ENCODE measurements at places on chromosomes 2 and 18.

DNA sequence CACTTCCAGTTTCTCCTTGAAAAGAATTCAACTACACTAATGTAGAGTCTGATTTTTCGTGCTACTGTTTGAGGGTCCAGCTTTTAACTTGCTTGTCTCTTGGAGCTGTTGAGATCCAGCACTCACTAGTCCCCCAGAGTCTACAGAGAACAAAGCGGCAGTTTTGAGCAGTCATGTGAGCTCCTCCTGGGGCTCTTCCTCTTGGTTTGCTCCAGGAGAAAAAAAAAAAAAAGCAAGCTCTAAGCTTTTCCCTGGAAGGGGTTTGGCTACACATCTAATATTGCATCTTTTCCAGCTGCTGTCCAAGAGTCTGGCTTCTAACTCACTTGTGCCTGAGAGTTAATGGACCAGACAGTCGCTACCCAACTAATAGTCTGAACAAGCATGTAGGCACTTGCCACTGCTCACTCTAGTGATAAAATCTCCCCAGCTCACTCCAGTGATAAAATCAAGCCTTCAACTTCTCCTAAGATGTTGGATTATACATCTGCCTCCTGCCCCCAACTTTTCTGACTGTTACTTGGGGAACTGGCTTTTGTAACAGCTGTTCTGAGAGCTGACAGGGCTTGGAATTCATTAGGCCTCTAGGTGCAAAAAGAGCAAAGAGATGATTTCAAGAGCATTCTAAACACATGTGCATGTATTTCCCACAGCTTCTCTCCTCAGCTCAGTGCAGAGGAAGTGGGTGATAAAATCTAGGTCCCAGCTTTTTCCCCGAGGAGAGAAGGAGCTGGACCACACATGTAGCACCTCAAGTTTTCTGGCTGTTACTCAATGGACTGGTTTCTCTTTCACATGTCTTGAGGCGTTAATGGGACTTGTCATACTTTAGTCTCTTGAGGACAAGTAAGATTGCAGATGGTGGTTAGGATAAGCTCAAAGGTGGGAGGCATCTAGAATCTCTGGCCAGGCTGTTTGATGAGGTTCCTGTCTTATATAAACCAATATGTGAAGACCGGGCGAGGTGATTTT is 750.5 kb downstream of the LRP1B start:
- no peak for DNase-seq

DNA sequence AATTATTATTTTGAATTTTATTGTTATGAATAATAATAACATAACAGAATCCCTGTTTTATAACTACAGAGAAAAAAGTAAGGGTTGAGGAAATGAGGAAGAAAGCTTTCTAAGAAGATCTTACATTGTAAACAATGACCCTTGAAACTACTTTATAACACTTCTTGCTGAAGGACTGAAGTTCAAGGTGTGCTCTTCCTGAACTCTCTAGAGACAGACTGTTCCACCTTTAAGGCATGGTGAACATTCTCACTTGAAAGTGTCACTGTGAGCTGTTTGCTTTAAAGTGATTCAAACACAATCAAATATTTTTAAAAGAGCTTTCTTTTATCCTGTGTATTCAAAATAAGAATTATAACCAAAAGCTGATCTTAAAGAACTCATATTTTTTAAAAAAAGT is 131.5 kb downstream of the DNAH7 start:
- DNase-seq, result no peak

DNA sequence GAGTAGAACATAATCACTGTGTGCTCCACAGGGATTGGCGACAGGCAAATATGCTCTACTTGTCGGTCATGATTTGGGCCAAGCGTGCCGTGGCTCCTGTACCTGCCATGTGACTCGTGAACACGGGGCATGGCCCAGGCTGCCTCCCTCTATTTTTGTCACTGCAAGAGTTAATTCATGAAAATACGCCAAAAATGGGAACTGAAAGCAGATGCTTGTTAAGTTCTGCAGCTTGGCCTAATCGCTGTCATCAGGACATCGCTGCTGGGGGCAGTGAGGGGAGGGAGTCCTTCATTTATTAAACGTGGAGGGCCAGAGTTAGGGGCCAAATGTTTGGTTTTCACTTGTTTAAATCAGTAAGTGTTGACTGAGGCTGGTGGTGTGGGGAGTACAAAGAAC is 177.8 kb downstream of the BCL2 start:
- no peak for DNase-seq

- no peak for DNase-seq
Observed at GRCh38 chr2:69985688-69986087, 24.3 kb upstream of the ASPRV1 start.

GRCh38 chr2:7604456-7604855 is 687.2 kb downstream of the RNF144A start:
- DNase-seq, result no peak

DNA sequence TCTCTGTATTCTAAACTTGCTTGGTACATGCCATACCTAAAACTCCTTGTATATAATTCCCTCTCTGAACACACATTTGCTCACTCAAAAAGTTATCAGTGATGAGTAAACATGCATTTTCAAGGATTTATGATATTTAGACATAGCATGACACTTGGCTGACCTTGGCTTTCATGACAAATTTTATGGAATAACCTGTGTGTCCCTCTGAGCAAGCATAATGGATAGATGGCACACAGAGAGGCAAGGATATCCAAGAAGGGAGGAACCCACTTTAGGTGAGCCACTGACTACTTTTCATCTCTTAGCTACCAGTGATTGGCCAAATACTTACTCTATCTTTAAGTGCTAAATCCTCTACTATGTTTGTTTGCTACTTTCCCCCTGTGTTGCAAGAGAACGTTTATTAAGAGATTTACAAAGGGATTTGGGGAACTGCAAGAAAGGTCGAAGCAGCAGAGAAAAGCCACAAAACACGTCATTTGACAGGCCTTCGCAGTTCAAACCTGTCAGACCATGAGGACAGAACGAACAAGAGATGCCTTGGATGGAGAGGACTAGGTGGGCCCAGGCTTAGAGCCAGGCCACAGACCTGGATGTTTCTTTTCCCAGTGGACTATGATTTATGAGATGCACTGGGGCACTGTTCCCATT is 379.9 kb downstream of the NBAS start:
- DNase-seq, result no peak

DNA sequence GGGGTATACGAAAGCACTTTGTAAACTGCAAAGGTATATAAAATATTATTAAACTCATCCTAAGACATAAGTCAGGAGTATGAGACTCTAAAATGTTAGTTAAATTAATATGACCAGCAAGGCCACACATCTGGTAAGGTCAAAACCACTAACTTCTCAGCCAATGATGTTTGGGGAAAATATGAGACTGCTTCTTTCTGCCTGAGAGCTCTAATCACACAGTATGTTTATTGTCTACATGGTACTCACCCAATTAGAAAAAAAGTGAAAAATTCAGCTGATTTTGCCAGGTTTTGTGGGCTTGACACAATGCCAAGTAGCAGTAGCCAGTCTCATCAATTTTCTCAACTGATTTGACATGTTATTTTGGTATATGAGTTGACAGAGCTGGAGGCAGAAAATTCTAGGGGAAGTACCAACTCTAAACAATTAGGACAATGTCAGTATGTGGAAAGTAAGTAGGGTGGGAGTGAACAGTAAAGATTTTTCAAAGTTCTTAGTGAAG is 87.3 kb downstream of the ALK start:
- DNase-seq, result no peak

DNA sequence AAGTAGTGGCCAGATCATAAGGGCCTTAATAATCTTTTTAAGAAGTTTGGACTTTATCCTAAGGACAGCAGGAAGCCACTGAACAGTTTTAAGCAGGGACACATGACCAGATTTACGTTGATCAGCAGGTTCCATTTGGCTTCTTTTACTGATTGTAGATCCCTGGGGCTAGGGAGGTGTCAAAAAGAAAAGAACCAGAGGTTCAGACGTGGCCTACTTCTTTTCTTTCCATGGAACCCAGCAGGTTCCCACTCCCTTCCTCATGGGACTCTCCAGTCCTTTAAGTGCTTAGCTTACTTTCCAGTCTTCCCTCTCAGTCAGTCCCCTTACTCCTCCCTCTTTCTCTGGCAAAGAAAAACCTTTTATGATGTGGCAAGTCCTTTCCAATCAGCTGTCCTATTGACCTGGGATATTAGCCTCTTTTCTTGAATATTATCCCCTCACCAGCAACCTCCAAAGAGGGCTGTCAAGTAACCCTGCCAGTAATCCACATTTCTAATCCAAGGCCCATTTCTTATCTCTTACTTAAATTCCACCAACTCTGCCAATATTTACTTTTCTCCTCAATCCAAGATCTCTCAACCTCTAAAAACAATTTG is 33.5 kb downstream of the NHEJ1 start:
- no peak for DNase-seq

- DNase-seq, result no peak
Observed at GRCh38 chr18:79200546-79201268, 131.5 kb downstream of the ATP9B start.

- DNase-seq, result no peak
Observed at GRCh38 chr18:62366992-62367391, 41.9 kb downstream of the TNFRSF11A start.

DNA sequence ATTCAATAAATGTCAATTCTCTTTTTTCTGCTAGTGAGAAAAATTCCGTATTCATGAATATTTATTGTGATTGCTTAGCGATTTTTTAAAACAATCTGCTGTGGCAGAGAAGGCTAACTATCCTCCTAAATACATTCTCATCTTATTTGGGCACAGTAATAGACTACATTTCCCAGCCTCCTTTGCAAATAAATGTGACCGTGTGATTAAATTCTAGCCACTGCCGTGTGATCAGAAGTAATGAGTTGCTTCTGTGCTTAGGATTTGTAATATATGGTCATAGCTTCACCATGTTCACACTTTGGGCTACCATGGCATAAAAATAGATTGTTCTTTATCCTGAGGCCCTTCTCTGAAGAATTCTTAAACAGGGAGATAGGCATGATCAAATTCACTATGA is 179.6 kb downstream of the FAM124B start:
- no peak for DNase-seq

GRCh38 chr2:177726931-177727348 is 334.4 kb downstream of the AGPS start:
- no peak for DNase-seq

GRCh38 chr2:234003972-234004617 is 46.4 kb upstream of the SPP2 start:
- DNase-seq, result no peak

- no peak for DNase-seq
Observed at GRCh38 chr2:66566726-66567399, 131.9 kb downstream of the MEIS1 start.

DNA sequence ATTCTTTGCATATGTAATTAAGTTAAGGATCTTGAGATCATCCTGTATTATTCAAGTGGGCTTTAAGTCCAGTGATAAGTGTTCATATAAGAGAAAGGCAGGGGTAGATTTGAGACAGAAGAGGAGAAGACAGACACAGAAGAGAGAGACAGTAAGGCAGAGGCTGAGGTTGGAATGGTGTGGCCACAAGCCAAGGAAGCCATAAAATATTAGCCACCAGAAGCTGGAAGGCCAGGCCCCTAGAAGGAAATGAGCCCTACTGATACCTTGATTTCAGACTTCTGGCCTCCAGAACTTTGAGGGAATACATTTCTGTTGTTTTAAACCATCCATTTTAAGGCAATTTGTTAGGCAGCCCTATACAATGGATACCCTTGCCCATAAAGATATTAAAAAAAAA is 66.9 kb upstream of the DLX2 start:
- no peak for DNase-seq

DNA sequence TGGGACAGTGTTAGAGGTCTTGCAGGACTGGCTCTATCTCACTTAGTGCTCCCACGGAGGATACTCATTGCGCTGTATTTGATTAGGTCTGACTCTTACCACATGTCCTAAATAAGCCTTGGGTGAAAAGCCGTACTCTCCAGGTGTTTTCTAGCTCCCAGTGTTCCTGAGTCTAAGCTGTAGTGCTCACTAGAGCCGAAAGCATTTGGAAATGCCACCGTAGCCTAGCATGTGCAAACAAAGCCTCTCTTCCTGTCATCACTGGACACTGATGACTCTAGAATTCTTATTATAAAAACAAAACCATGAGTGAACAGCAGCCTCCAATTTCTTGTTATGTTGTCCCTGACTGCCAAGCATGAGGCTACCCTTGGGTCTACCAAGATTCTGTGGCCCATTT is 206.2 kb downstream of the TPGS2 start:
- no peak for DNase-seq

DNA sequence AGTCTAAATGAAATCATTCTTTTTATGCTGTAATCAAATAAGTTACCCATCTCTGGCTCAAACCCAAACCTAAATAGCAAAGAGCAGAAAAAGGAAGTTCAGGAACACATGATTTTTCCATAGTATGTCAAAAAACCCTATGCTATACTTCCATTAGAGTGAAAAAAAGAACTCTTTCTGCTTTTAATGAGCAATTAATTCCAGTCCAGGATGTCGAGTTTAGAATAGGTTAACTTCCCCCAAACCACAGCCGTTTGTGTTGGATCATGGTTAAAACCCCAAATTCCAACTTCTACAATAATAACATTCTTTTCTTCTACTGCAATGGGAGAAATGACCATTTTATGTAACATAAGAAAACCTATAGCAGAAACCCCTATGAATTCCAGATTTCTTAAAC is 171.1 kb upstream of the NRP2 start:
- no peak for DNase-seq

DNA sequence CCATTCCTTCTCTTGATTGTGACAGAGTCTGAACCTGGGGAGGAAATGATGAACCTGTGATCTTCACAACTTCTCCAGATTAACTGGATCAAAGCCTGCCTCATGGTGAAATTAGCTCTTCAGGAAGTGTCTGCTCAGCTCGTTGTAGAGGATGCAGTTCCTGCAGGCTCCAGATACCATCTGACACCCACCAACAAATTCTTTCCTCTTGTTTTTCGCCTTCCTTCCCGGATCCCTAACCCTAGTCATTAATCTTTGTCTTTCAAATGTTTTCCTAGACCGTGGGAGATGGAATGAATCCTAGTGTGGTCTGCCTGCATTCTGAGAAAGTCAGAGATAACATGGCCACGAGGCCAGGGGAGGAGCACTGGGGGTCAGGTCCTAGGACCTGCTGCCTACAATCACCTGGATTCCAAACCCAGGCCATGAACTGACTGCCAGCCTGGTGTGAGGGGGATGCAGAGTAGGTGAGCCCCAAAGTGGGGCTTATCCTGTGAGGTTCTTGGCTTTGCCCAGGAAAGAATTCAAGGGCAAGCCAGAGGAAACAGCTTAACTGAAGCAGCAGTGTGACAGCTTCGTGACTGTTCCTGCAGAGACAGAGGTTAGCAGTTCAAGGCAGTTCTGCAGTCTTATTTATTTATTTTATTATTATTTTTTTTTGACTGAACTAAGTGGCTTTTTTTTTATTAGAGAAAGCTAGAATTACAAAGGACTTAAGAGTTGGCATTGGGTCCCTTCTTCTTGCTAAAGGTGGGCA is 67.8 kb downstream of the DIPK1C start:
- DNase-seq, result no peak

- peak; percentile 19 for DNase-seq
Observed at GRCh38 chr2:44392338-44392943, 30.7 kb downstream of the CAMKMT start.

GRCh38 chr2:25977768-25978167 is 4.5 kb downstream of the KIF3C start:
- DNase-seq, result no peak

- DNase-seq, result no peak
Observed at GRCh38 chr2:199762963-199763362, 88.0 kb downstream of the FTCDNL1 start.
